RPMI7951 (cell line): ENCODE measurements at places on chromosomes 2 and 18. TPM values are rescaled to one million over a fixed set of nuclear protein-coding genes. Genes with fewer than 3 reads are reported as not detected.

- DNase-seq: no peak
Observed at GRCh38 chr2:189954989-189955388, 107.5 kb downstream of the MSTN start.

GRCh38 chr2:53572696-53573095, 194.9 kb upstream of the CHAC2 start:
- DNase-seq: no peak

DNA sequence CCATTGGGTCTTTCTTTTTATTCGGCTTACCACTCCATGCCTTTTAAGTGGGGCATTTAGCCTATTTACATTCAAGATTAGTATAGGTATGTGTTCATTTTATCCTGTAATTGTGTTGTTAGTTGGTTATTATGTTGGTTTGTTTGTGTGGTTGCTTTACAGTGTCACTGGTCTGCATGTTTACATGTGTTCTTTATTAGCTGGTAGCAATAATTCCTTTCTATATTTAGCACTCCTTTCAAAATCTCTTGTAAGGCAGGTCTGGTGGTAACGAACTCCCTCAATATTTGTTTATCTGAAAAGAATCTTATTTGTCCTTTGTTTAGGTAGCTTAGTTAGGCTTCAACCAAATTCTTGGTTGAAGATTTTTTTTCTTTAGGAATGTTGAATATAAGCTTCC, 68.7 kb upstream of the XDH start:
- no peak for DNase-seq

GRCh38 chr2:237823544-237823943, 25.0 kb downstream of the RBM44 start:
- no peak for DNase-seq

DNA sequence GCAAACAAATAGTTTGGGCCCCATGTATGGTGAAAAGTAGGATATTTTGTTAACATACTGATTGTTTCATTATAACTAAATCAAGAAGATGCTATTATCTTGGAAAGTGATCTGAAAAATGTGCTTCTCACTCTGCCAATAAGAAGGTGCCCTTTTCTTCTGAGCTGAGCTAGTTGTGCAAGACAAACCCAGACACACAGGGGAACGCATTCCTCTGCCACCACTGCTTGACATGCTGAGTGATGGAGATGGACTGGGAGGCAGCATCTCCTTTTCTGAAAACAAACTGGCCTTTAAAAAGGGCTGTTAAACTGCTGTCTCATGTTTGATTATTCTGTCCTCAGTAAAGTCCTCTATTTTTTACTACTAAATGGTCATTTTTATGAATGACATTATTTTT, 1989.9 kb upstream of the CELF4 start:
- no peak for DNase-seq

DNA sequence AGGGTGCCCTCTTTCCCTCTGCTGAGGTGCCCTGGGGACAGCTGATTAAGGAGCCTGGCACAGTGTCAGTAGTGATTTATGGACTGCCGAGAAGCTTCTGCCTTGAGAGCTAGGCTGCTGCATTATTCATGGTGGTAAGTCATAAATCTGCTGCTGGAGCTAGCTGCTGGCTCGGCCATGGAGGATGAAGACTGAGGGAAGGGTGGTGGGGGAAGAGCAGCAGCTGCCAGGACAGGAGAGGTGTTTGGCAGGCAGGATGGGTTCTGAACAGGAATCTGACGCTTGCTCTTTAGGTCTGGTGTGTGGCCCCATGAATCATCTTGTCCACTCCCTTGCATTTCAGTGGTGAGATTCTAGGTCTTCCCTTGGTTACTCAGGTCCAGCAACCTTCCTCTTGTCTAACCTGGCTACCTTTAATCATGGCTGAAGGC, 296.3 kb downstream of the DYSF start:
- DNase-seq: peak; percentile 88

DNA sequence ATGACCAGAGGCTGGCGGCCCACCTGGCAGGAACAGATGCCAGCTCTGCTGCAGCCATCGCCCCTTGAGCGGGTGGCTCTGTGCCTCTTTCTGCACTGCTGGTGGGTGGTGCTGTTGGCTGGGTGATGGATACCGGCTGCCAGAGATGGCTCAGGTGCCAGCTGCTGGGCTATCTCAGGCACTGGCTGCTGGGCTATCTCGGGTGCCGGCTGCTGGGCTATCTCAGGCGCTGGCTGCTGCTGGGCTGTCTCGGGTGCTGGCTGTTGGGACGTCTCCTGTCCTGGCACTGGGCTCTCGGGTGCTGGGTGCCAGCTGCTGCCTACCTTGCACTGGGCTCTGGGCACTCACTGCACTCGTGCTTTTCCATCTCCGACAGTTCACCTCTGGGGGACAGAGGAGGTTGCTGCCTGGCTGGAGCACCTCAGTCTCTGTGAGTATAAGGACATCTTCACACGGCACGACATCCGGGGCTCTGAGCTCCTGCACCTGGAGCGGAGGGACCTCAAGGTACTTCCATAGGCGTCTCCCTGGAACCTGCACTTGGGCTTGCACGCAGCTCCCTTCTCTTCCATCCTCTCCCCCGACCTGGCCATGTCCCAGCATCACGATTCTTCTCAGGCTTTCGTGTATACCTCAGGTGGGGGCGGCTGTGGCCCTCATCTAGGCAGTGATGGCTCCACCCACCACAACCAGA, 98.4 kb downstream of the USP40 start:
- no peak for DNase-seq

Gene STARD6
- 0.84 and 0.88 TPM in 2 replicates for total RNA-seq

Gene CAPN13
- total RNA-seq: not detected in 2 replicates

Gene VAMP8
- total RNA-seq: 25.0 and 27.6 TPM in 2 replicates
